ENCODE measurements at places on chromosomes 11 and 22.

- DNase-seq, result no peak
These were observed 19.3 kb downstream of the TREH start for GRCh38 chr11:118659953-118660680.

- DNase-seq, result peak; percentile 48
These were observed 21.4 kb downstream of the FJX1 start for GRCh38 chr11:35639591-35640179.

GRCh38 chr11:89536926-89537325, 45.8 kb upstream of the NOX4 start:
- no peak for DNase-seq

DNA sequence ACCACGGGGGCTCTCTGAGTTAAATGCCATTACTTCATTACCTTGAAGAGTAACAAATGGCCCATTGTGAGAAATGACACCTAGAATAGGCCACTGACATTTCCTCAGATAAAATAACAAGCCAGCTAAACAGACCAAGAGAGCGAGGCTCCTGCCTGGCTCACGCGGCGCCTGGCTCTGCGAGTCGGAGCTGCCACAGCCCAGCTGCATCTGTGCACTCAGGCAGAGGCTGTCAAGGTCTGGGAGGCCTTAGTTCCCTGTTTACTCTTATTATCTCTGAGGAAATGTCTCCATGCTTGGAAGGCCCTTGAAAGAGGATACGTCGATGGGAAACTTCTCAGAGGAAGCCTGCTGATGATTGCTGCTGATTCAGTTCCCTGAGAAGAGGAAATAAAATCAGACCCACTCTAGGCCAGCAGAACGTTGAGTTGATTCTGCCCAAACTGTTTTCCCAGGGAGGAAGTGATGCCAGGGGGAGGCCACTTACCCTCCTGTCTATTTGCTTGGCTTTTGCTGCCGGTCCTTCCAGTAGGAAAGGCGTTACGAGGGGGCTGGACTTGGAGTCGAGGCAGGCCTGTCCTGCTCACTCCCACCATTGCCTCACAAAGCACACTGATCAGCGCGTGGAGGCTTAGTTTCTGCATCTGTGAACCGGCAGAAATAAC, 208.8 kb downstream of the TBC1D22A start:
- peak; percentile 44 for DNase-seq

- no peak for DNase-seq
These were observed 14.9 kb downstream of the PISD start for GRCh38 chr22:31647066-31647465.

- peak; percentile 31 for DNase-seq
These were observed 734 bp downstream of the C11orf58 start for GRCh38 chr11:16738947-16739815.

GRCh38 chr11:41459465-41460401, at the start of gene LRRC4C:
Gene LRRC4C (minus strand): TSS chr11:41459652.
- no peak for DNase-seq

DNA sequence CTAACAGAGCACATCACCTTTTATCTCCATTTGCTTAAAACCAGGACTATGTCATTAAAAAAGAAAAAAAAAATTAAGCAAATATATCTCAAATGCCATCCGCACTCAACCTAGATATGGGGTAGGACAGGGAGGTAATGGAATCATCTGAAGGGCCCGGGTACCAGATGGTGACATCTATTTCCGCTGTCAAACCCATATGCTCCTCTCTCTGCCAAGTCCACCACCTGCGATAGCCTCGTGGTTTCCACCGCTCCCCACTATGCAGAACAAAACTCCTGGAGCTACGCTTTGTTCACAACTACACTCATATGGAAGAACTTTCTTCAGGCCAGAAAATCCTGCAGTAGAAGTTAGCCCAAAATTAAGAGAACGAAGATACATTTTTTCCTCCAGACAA, 31.4 kb downstream of the FEZ1 start:
- DNase-seq, result no peak

DNA sequence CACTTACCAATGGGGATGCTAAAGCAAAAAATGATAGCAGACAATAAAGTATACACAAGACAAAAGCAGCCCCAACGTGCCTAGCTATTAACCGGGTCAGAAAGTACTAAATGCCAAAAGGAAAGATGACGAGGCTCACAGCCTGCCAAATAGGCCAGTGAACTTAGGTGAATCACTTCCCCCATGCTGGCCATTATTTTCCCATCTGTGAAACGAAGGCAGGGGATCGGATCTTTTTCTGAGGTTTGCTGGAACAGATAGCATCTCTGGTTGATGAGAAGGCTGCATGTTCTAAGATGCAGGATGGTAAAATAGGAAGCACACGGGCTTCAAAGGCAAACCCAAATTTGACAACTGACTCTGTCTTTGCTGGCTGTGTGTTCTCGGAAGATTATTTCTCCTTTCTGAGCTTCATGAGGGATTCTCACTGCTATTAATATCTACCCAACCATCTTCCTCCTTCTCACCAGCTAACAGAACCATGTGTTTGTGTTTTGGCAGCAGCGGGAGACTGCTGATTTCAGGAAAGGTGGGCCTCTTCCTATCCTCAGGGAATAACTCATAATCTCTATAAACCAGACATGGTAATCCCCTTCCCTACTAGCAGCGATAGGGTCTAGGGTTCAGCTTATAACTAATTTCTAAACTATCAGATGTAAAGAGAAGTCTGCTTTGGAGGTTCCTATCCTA, 390.7 kb downstream of the LARGE1 start:
- no peak for DNase-seq

GRCh38 chr11:130449310-130449990, 1.0 kb downstream of the ADAMTS15 start:
- peak; percentile 6 for DNase-seq

GRCh38 chr11:36014898-36015665, 71.2 kb downstream of the LDLRAD3 start:
- DNase-seq, result no peak

DNA sequence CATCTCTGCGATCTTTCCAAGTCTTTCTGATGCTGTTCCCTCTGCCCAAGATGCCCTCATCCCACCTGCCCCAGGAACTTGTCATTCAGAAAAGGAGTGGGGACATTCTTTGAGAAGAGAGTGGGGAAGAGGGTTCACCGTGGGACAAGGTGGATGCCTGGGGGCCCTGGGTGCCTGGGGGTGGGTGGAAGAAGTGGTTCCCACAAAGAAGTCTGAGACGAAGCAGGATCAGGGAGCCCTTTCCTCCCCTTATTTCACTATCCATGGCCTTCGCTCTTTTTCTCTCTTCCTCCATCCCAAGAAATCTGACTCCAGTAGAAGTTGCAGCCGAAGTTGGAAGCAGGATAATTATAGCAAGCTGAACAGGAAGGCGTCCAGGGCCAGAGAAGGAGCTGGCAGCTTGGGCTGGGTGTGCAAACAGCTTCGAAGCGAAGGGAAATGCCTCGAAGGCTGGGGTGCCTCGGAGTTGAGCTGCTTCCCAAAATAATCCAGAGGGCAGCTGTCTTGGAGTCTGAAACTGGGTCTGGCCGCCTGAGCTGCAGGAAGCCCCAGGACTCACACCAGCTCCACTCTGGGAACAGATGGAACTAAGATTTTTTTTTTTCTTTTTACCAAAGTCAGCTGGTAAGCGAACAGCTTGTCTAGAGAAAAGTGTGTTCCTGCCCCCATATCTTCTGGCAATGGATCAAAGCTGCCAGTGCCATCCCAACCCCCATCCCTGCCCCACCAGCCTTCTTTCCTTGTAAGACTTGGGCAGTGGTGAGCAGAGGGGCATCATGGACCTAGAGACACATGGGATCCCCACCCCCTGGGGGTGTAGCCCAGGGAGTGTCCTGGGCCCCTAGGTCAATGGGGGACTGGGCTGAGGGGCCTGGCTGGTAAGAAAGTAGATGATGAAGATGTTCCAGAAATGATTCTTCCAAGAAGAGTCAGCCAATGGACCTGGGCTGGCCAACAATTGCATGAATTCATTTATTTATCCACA, 31.5 kb downstream of the PARVG start:
- no peak for DNase-seq

GRCh38 chr11:117789241-117789640, 7.8 kb downstream of the DSCAML1 start:
- DNase-seq, result no peak

DNA sequence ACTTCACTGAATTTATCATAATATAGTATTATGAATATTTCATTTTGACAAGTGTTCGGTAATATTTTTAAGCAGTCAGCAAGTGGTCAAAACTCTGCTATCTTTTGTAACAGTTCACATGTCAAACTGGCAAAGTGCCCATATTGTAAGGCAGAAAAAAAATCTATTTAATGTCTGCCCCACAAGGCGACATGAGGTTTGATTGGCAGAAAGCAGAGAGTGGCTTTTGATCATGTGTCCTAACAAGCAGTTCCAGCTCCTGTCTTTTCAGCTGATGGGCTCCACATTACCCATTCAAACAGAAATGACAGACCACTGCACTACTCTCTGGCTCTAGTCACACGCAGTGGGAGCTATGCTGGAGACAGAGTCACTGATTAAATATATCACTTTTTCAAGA, 59.0 kb downstream of the SOX6 start:
- no peak for DNase-seq

- DNase-seq, result no peak
These were observed 2.6 kb upstream of the PATZ1 start for GRCh38 chr22:31348766-31349165.

DNA sequence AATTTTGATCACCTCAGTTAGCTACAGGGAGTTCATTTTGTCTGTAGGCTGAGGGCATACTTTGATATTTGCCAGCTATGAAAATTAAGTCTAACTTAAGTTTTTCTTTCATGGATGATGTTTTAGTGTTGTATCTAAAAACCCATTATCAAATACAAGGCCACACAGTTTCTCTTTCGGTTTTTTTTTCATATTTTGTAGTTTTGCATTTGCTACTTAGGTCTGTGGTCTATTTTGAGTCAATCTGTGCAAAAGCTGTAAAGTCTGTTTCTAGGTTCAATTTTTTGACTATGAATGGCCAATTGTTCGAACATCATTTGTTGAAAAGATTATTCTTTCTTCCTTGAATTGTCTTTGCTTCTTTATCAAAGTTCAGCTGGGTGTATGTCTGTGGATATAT, 895.6 kb upstream of the ANO3 start:
- DNase-seq, result no peak

DNA sequence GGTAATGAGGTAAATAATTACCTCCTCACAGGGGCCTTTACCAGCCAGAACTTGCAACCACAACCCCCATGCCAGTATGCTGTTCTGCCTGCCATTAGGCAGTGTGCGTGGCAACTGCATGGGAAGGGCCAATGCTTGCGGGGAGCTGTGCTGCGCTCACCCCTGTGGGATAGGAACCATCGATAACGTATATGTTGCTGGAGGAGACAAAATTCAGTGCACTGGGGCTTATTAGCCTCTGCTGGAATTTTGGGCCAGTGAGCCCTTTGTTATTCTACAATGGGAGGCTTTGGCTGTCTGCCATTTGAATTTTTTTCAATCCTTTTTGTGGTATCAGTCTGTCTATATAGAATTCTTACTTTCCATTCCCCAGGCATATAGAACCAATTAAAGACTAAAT, 47.3 kb downstream of the PPP2R1B start:
- DNase-seq, result no peak

Data from NCI-H2081 (cell line).